ENCODE measurements at places on chromosomes 6 and 20. TPM values are rescaled to one million over a fixed set of nuclear protein-coding genes. Genes with fewer than 3 reads are reported as not detected.

- DNase-seq, result no peak
Observed at GRCh38 chr20:35953387-35954199, 709 bp downstream of the SCAND1 start.

DNA sequence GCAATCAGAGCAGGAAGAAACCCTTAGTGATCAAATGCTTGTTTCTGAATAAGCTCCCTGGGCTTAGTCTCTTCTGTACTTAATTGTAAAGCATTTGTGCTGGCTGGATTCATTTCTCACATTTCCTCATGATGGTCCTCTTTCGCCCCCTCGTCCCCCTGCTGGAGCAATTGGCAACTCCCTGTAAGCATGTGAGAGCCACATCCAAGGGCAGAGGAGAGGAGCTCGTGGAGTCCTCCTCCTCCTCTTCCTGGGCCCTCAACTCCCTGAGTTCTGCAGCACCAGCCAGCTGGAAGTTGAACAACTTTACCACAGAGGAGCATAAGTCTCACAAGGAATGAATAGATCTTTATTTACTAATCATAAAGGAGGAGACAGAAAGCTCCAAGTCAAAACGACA is 12.6 kb downstream of the ANKEF1 start:
- no peak for DNase-seq

The SLC18B1 gene
- 27.8 TPM for polyA plus RNA-seq

DNA sequence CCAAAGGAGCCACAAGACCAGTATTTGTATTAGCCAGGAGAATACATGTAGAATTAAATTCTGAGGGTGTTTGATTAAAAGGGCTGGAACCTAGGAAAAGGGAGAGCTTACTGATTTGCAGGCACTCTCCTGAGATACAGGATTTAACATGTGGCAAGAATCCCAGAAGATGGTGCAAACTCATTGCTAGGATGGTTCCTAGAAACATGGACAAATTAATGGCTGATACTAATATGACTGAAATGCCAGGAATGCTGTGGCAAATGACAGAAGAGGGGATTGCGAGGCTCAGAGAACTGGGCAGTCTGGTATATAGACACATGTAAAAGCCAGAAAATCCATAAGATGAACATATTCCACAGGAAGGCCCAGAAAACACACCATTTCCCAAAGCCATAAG is 118.1 kb downstream of the RWDD2A start:
- DNase-seq, result no peak

The ZSCAN31 gene
- 11.5 TPM for polyA plus RNA-seq

GRCh38 chr6:27275025-27275956 is 27.8 kb downstream of the PRSS16 start:
- no peak for DNase-seq

GRCh38 chr6:137849181-137849980 is 17.7 kb upstream of the TNFAIP3 start:
- no peak for DNase-seq

The RIMS4 gene
- polyA plus RNA-seq, result 1.0 TPM

The RCAN2 gene
- 19.9 TPM for polyA plus RNA-seq

Data from left renal cortex interstitium (tissue), 4 donors.